Lung (tissue), 17 donors: ENCODE measurements at places on chromosomes 6 and 20. TPM values are rescaled to one million over a fixed set of nuclear protein-coding genes. Genes with fewer than 3 reads are reported as not detected.

The MOXD1 gene
- 30.8 TPM for total RNA-seq

The PNLDC1 gene
- total RNA-seq: 0.23 TPM

The PBOV1 gene
- not detected for total RNA-seq

The SOX18 gene
- 52.2 TPM for total RNA-seq

The HLA-DRB5 gene
- total RNA-seq: 6.4 TPM

The MEI4 gene
- not detected for total RNA-seq

The PRRT1 gene
- total RNA-seq: 2.0 TPM

The RAD21L1 gene
- total RNA-seq: not detected

The TOX2 gene
- 25.5 TPM for total RNA-seq

The SAPCD1 gene
- total RNA-seq: 1.7 TPM
